Stimulated activated CD4-positive, alpha-beta T cell treated with anti-CD3 and anti-CD28 coated beads, TNF-alpha, amount 100 ng/mL, for 1 hour (primary cell): ENCODE measurements at places on chromosomes 5 and 9.

DNA sequence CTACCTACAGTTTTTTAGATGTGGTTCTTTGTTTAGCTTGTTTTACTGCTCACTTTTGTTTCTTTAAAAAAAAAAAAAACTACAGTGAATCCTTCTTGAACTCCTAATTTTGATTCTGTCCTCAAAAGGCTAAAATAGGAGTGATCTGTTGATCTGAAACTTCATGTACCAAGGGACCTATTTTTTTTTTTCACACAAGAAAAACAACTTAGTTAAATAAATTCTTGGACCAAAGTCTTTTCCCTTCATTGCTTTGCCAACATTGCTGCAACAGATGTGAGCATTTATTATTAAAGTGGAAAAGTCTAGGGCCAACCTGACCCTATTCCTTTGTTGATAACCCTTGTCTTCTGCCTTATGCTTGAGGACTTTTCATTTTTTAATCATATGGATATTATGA is 236.8 kb downstream of the ARHGEF28 start:
- DNase-seq, result no peak

DNA sequence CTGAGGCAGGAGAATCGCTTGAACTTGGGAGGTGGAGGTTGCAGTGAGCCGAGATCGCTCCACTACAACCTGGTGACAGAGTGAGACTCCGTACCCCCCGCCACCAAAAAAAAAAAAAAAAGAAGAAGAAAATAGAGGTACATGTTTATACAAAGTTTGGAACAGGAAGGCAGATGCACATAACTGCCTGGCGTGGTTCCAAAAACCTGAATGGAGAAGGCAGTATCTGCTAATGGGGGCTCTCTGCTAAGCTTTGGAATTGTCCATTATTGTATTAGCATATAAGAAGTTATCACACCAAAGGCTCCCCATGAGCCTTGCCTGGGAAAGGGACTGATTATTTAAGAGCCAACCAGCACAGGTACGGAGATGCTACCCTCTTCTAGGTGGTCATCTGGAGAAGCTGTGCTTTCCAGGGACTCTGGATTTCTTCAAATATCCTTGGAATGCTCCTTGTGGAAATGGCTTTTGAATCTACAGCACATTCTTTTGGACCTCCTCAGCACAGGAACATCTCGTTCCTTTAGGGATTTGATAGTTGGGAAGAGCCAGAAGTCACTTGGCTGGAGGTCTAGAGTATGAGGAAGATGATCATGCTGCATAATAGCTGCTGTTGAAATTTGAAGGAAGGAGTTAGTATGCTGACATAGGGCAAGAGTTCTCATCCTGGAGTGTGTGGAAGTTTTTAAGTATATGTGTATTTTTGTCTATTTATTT is 42.5 kb upstream of the ABCA1 start:
- no peak for DNase-seq

DNA sequence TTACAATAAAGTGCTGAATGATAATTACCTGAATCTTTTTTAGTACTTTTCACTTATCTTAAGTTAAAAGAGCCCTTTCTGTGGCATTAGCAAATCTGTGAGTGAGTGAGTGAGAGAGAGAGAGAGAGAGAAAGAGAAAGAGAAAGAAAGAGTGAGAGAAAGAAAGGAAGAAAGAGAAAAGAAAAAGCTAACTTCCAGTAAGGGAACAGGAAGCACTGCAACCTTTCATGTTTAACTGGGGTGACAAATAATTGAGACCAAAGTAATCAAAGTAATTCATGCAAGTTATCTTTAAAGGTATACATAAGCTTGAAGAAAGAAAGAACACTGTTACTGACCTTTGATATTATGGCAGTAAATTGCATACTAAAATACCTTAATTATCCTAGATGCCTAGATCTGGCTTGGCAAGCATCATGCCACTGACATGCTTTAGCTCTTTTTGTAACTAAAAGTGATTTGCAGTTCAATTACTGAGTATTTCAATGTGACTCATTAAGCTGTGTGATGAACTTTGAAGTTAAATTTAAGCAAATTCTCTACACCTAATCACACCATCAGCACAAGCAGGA is 21.7 kb downstream of the FEM1C start:
- no peak for DNase-seq

- DNase-seq, result no peak
Measured at GRCh38 chr9:114574438-114574837, 13.1 kb upstream of the ATP6V1G1 start.

GRCh38 chr5:109146591-109146990 is 263.2 kb downstream of the PJA2 start:
- DNase-seq, result no peak

- no peak for DNase-seq
Measured at GRCh38 chr9:129408535-129409215, 212.2 kb downstream of the C9orf50 start.

- no peak for DNase-seq
Measured at GRCh38 chr9:130997925-130998596, 10.9 kb upstream of the LAMC3 start.

DNA sequence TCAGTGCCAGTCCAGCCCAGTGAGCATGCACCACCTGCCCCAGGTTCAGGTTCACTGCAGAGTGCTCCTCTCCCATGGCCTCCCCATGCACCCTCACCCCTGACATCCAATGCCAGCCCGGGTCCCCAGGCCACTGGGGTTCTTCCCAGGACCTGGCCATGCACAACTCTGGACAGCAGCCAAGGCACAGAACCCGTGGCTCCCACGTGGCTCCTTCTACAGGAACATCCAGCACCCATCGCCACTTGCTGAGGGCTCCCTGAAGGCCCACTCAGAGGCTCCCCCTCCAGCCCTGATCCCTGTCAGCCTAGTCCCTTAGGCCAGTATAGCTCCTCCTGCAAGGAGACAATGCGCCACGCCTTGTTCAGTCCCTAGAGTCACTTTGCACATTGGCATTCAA is 110.8 kb downstream of the IRX2 start:
- DNase-seq, result no peak

- no peak for DNase-seq
Measured at GRCh38 chr5:179166886-179167841, 107.0 kb downstream of the ZNF354C start.

- DNase-seq, result no peak
Measured at GRCh38 chr5:38800515-38800914, 45.3 kb upstream of the OSMR start.

DNA sequence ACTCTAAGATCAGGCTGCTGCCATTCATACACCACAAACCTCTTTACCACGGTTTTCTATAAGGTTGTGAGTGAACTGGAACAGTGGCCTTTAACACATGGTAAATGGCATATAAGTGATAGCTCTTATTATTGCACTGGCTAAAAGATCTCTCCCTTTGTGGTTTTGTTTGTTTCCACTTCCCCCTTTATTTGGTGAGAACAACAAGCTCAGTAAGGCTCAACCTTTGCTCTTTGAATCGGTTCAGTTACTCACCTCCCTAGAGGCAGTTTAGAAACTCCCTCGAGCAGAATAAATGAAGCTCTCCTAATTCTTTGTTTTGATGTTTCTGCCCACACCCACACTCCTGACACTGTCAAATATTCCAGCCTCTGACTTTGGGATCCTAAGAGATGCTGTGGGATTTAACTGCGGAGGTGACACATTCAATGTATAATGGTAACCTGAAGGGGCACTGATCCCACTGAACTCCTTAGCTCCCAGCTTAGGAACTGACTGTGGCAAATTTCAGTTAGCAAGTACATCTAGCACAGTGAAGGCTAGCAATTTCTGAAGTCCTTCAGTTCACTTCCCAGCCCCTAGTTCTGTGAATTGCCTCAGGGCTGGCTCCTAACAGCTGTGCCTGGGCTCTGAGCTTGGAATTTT is 22.5 kb upstream of the RAD23B start:
- DNase-seq, result no peak

GRCh38 chr5:72177538-72177937 is 70.3 kb downstream of the MAP1B start:
- DNase-seq, result no peak

GRCh38 chr5:180141068-180141660 is 67.8 kb downstream of the RASGEF1C start:
- no peak for DNase-seq

DNA sequence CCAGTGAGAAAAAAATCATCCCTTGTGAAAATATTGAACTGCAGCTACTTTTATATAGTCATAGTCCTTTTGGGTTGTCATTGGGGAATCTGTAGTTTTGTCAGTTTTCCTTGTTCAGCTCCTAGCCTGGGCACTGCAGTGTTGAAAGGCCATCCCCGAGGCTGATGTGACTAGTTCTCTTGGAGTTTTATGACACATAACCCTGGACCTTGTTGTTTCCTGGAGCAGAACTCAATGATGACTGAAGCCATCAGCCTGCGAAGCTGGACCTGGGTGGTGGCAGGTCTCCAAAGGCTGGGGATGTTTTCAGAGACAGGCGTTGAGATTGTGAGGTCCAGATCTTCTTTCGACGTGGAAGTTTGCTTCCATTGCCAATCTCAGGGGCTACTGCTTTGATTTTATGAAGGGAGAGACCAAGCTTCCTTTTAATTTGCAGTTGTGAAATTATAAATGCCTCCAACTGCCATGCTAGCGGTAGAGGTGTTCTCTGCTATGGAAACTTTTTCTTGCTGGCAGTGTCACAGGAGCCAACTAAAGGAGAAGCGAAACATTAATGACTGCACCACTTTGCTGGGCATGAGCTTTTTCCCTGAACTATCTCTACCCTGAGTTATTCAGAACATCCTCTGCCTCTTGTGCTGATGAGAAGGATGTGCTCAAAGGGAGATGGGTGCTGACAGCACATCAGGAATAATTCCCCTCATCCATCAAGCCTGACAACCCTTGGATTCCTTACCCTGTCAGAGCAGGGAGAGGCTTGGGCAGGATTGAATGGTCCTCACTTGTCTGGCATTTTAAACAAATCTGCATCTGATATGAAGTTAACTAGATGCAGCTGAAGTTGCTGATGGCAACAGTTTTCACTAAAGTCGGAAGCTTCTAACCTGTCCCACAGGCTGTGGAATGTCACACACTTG is 209.6 kb downstream of the MAST4 start:
- DNase-seq, result no peak

GRCh38 chr5:76607353-76607871 is 15.8 kb downstream of the F2RL2 start:
- DNase-seq, result no peak

- DNase-seq, result no peak
Measured at GRCh38 chr9:5566054-5566618, 55.8 kb downstream of the PDCD1LG2 start.

DNA sequence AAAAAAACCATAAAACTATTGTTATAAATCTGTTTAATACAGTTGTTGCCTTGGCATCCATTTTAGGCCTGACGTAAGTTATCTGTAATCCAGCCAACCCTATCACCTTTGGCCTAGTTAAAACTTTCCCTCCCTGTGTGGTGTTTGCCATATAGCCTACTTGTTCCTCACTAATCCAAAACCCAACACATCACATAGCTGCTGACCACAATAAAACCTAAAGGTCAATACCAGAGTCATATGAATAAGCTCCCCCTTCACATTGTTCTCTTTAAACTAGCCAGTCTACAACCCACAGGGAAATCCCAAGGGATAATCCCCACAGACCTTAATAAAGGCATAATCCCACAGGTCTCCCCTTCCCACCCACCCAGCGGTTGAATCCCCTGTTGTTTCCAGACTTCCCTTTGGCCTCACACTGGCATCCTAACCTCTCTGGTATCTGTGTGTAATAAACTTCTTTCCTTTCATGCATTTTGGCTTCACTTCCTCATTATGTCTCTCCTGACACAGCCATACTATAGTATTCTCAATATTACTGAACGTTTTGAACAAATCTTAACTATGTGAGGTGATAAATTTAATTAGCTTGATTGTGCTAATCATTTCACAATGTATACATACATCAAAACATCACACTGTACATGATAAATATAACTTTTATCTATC is 50.8 kb downstream of the DTWD2 start:
- DNase-seq, result no peak

GRCh38 chr9:134698111-134698510 is 56.5 kb downstream of the COL5A1 start:
- DNase-seq, result no peak

- no peak for DNase-seq
Measured at GRCh38 chr5:128304791-128305190, 221.2 kb downstream of the SLC12A2 start.

- no peak for DNase-seq
Measured at GRCh38 chr9:35568196-35568595, 36.9 kb upstream of the TESK1 start.

- DNase-seq, result no peak
Measured at GRCh38 chr5:138177941-138178515, 402 bp downstream of the BRD8 start.

- no peak for DNase-seq
Measured at GRCh38 chr9:123284656-123285055, 16.3 kb upstream of the STRBP start.

GRCh38 chr9:74985041-74985440 is 32.3 kb upstream of the C9orf40 start:
- DNase-seq, result no peak

- DNase-seq, result no peak
Measured at GRCh38 chr5:2109566-2109965, 226.8 kb upstream of the IRX4 start.
